ENCODE measurements at places on chromosomes 5 and 9.

- DNase-seq: no peak
Observed at GRCh38 chr5:5971203-5971602, 407.1 kb downstream of the MED10 start.

GRCh38 chr5:60349891-60350415 is 350.0 kb downstream of the DEPDC1B start:
- no peak for DNase-seq

- DNase-seq: no peak
Observed at GRCh38 chr9:31084350-31084749, 1300.1 kb upstream of the ACO1 start.

DNA sequence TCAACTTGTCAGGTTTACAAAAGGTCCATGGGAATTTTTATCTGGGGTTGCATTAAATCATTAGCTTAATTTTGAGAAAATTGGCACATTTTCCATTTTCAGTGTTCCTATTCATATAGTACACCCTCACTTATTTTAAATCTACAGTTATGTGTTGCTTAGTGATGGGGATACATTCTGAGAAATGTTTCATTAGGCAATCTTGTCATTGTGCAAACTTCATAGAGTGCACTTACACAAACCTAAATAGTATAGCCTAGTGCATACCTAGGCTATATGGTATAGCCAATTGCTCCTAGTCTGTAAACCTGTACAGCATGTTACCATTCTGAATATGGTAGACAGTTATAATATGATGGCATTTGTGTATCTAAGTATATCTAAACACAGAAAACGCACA is 19.8 kb upstream of the FAM151B start:
- DNase-seq: no peak

GRCh38 chr5:124572971-124573370 is 173.5 kb downstream of the ZNF608 start:
- DNase-seq: no peak

DNA sequence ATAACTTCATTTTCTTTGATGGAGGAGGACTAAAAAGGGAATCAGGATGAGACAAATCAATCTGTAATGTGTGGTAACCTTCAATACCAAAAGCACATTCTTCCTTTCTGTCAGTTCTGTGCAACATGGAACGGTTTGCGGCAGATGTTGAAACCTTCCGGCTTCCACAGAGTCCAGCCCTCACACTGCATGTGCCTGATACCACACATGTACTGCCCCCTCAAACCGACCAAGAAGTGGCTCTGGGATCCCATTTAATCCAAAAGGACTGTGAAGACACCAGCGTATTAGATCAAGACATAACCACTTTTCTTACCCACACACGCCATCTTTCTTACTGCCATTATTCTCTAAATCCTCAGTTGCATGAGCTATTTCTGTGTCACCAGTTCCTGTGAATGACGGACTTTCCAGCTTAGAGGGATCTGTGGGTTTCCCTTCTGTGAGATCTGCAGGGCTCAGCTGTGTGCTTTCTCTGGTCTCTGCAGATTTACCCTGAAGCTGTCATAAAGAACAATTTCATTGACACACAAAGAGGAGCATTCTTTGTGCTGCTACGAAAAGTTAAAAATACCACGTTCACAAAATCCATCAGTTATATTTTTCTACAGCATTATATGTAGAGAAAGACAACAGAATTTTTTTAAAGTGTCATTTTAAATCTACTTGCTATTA is 25.8 kb downstream of the NSUN2 start:
- no peak for DNase-seq

DNA sequence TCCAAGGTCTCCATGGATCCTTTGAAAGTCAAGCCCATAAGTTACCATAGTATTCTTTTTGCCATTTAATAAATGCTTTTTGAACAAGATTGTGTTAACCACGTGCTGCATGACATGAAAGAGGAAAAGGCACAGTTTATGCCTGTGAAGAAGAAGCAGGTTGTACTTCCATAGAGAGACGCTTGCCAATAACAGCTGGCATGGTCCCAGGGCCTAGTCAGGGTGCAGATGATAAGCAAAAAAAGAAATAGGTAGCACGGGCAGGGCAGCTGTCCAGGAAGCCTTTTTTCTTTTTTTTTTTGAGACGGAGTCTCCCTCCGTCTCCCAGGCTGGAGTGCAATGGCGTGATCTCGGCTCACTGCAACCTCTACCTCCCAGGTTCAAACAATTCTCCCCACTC is 71.8 kb upstream of the CLINT1 start:
- DNase-seq: no peak

- no peak for DNase-seq
Observed at GRCh38 chr5:170923910-170924620, 62.2 kb downstream of the RANBP17 start.

GRCh38 chr5:15037247-15037908 is 165.8 kb upstream of the ANKH start:
- DNase-seq: no peak

GRCh38 chr5:146369691-146370090 is 31.1 kb downstream of the POU4F3 start:
- no peak for DNase-seq

GRCh38 chr5:72498284-72498683 is 8.9 kb downstream of the ZNF366 start:
- no peak for DNase-seq

DNA sequence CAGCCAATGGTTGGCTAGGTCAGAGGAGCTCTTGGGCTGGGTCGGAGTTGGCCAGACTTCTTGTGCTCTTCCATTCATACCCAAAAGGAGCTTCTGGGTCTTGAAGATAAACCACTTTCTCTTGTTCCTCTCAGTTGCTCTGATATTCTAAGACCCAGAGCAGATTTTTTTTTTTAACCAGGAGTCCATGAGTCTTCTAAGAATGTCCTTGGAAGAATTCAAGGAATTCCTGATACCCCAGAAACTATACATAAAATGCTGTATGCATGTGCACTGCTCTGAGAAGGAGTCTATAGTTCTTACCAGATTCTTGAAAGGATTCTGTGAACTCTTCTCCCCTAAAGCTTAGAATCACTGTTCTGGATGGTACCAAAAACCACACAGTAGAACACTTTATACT is 9.9 kb upstream of the PALM2AKAP2 start:
- no peak for DNase-seq

DNA sequence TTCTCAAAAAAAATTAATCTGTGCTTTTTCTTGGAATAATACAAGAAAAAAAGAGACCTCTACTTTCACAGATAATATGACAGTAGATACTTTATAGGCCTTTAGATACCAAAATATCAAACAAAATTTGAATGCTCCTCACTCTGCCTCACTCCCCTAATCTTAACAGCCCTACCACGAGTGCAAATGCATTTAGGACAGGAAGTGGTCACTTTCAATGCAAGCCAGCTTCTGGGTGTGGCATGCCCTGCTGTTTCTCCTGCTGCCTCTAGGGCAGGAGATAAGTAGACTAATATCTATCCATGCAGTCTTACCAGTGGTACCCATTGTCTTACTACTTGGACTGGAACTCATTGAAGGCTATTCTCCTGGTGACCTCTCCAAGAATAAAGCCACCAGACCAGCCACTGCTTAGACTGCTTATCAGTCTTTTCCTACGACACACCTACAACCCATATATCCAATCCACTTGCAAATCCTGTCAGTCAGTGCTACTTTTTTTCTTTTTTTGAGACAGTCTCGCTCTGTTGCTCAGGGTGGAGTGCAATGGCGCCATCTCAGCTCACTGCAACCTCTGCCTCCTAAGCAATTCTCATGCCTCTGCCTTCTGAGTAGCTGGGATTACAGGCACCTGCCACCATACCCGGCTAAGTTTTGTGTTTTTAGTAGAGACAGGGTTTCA is 23.0 kb downstream of the FRRS1L start:
- DNase-seq: no peak

DNA sequence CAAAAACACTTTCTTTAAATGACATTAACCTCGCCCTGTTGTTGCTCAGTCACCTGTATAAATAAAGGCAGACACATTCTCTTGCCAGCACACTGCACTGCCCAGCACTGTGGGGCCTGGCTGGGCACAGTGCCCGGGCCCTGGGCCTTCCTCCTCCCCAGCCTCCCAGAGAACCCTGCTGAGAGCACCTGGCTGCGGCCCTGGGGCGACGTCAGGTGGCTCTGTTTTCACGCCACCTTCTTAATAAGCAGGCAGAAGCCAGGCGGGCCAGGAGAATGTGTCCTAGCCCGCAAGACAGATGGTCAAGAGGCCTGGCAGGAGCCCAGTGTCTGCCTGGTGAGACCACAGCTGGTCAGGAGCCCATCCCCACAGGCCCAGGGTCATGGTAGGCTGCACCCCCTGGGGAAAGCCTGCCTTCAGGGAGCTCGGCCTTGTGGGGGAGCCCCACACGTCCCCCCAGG is 8.2 kb upstream of the AGPAT2 start:
- no peak for DNase-seq

- DNase-seq: no peak
Observed at GRCh38 chr9:79371948-79372555, 199.7 kb upstream of the TLE4 start.

DNA sequence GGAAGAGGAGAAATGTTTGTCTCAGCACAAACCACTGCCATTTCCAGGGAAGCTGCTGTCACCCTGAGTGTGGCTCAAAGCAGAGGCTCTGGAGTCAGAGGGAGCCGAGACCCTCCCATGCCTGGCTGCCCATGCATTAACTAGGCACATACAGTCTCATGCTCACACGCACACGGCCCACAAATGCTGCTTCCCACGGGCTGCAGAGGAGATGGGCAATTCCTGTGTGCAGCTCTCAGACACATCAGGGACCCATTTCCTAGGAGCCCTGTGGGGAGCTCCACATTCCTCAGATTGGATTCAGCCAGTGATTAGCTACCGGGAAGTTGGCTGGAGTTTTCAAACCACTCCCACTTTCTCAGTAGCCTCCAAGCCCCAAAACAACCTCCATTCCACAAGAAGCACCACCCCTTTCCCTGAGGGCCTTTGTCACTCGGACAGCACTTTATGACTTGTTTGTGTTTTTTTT is 9.1 kb upstream of the PTGES start:
- DNase-seq: no peak

- DNase-seq: no peak
Observed at GRCh38 chr5:35369965-35370790, 139.9 kb upstream of the PRLR start.

GRCh38 chr5:86765778-86766502 is 148.2 kb downstream of the COX7C start:
- DNase-seq: no peak
